ENCODE measurements at places on chromosomes 6 and 20. TPM values are rescaled to one million over a fixed set of nuclear protein-coding genes. Genes with fewer than 3 reads are reported as not detected.

- peak; percentile 37 for DNase-seq
Observed at GRCh38 chr20:25309395-25310267, 61.7 kb downstream of the PYGB start.

- no peak for DNase-seq
Observed at GRCh38 chr6:108621117-108621516, 60.4 kb downstream of the FOXO3 start.

DNA sequence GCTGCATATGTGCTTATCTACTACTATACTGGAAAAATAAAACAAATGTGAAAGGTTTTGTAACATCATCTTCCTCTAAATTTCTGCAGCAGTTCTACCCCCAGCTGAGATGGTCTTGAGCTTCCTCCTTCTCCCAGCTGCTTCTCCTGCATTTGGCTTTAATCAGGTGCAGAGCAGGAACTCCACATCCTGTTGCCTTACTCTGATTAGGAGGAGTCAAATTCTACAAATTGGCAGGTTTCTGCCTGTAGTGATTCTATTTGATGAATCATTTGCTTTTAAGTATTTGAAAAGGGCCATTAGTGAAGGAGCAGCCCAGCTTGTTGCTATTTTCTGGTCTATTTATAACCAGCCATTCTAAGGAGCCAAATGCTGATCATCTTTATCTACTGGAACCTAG is 224.5 kb downstream of the GMDS start:
- DNase-seq, result no peak

GRCh38 chr6:139595183-139595582 is 220.7 kb upstream of the CITED2 start:
- DNase-seq, result no peak

GRCh38 chr6:119894811-119895210 is 545.2 kb upstream of the MAN1A1 start:
- DNase-seq, result no peak

- no peak for DNase-seq
Observed at GRCh38 chr6:159047891-159048685, 3.3 kb upstream of the TAGAP start.

GRCh38 chr6:93266116-93266817 is 153.1 kb downstream of the EPHA7 start:
- DNase-seq, result no peak

DNA sequence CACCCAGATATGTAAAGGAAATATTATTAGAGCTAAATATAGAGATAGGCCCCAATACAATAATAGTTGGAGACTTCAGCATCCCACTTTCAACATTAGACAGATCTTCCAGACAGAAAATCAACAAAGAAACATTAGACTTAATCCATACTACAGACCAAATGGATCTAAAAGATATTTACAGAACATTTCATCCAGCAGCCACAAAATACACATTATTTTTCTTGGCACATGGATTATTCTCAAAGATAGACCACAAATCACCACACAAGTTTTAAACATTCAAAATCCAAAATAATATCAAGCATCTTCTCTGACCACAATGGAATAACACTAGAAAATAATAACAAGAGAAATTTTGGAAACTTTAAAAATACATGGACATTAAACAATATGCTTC is 1159.1 kb upstream of the CITED2 start:
- DNase-seq, result no peak

- no peak for DNase-seq
Observed at GRCh38 chr6:139325125-139325524, 33.3 kb upstream of the TXLNB start.

DNA sequence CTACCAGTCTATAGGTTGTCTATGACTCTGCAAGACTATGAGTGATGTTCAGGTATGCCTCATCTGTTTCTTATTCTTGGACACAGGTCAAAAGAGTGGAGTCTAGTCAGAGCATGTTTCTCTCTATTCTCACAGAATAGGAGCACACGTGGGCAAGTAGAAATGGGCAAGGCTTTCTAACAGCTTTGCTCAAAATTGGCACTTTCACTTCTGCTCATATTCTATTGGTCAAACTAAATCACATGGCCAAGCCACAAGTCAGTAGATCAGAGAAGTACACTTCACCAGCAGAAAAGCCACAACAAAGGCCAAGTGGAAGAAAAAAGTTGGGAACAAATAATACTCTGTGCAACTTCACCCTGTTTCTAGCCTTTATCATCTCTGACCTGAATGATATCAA is 354.5 kb upstream of the SYNCRIP start:
- no peak for DNase-seq

GRCh38 chr6:124866040-124866439 is 96.2 kb upstream of the RNF217 start:
- no peak for DNase-seq

DNA sequence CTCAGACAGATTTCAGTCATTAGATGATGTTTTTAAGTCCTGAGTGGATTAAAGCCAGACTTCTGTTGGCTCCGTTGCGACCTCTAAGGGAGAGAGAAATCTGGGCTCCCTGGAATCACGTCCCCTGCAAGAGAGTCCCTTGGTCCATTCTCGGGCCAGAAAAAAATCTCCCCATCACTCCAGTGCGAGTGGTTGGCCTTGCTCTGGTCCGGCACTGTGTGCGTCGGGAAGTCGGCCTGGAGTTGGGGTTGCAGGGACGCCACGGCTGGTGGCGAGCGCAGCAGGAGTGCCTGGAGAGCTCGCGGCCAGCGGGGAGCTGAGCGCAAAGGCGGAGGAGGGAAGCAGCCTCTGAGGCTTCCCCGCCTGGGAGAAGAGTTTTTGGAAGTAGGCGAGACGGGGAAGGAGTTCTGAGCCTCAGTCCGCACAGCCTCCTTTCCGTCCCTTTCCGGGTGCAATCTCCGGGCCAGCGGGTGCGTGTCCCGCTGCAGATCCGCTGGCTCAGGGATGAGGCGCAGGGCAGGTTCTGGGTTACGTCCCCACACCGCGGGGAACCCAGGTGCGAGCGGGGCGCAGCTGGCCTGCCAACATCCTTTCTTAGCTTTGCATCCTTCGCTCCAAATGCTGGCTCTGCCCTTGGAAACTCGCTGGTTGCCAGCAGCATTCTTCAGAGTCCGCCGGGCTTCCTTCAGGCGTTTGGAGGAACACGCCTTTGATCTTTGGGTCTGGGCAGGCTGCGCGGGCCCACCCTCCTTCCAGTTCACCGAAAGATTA is 6.8 kb downstream of the TCF21 start:
- no peak for DNase-seq

- no peak for DNase-seq
Observed at GRCh38 chr6:168574075-168574698, 133.2 kb downstream of the SMOC2 start.

DNA sequence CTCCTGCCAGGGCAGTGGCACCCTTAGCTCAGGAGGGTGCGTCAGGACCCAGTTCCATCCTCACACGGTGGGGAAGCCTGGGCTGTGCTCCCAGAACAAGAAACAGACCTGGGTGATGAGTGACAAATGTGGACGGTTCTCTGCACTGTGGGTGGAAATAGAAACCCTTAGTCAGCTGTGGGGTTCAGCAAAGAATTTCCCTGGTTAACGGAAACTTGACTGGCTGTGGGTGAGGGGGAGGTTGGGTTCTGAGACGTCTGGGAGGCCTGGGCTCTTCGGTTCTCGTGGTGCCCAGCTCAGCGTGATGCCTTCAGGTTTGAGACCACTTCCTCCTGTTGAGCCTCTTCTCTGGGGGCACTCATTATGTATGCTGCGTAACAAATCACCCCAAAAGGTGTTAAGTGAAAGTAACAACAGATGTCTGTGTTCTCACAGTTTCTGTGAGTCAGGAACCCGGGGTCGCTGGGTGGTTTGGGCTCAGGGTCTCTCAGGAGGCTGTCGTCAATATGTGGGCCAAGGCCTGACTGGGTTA is 53.1 kb upstream of the FAM83D start:
- peak; percentile 76 for DNase-seq

GRCh38 chr6:144895313-144896278 is 610.5 kb downstream of the UTRN start:
- no peak for DNase-seq

DNA sequence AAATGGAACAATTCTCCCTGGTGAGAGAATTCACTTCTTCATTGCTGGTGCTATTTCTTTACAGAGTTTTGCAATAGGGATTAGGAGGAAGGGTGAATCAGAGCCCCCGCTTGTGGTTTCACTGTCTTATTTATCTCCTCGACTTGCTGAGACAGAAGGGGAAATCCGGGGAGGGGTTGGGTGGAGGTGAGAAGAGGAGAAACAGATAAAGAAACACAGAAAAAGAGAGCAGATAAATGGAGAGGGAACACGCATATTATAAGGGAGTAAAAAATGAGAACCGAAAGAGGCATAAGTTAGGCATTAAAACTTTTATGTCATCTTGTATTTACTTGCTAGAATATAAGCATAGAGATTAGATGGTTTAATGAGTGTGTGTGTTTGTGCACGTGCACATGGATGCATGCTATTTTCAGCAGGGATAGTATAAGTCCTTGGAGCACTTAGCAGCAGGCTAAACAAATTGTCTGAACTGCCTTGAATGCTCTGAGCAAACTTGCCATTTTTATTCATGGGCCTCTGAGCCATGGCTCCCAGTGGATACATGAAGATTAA is 105.0 kb downstream of the OLIG3 start:
- DNase-seq, result peak; percentile 62

GRCh38 chr6:142756215-142756630 is 188.8 kb downstream of the HIVEP2 start:
- DNase-seq, result no peak

DNA sequence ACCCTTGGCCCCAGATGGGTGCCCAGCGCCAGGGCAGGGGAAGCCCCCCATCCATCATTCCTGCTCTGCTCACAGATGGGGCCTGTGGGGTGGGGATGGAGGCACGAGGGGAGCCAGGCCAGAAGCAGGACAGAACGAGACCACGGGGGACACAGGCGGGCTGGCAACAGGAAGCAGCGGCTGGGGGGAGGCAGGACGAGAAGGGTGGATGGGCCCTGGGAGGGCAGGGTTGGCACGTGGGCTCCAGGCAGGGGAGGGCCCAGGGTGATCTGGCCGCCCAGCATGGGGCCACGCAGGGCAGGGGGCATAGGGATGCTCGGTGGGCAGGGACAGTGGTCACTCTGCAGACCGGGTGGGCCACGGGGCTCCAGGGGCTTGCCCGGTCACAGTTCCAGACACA is 41.6 kb downstream of the KCNQ2 start:
- DNase-seq, result no peak

GRCh38 chr6:150079604-150080003 is 10.7 kb upstream of the ULBP3 start:
- peak; percentile 56 for DNase-seq

DNA sequence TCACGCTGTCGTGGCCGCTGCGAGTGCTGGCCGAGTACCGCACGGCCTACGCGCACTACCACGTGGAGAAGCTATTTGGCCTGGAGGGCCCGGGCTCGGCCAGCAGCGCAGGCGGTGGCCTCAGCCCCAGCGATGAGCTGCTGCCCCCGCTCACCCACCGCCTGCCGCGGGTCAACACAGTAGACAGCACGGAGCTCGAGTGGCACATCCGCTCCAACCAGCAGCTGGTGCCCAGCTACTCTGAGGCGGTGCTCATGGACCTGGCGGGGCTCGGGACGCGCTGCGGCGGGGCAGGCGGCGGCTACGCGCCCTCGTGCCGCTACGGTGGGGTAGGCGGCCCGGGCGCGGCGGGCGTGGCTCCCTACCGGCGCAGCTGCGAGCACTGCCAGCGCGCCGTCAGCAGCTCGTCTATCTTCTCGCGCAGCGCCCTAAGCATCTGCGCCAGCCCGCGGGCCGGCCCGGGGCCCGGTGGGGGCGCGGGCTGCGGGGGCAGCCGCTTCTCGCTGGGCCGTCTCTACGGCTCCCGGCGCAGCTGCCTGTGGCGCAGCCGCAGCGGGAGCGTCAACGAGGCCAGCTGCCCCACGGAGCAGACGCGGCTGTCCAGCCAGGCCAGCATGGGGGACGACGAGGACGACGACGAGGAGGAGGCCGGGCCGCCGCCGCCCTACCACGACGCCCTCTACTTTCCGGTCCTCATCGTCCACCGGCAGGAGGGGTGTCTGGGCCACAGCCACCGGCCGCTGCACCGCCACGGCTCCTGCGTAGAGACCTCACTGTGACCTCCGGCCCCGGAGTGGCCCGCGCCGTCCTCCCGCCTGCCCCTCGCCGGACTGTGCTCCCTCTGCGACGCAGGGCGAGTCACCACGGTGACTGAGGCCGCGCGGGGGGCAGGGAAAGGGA is 5.7 kb downstream of the TMEM151B start:
- DNase-seq, result no peak

DNA sequence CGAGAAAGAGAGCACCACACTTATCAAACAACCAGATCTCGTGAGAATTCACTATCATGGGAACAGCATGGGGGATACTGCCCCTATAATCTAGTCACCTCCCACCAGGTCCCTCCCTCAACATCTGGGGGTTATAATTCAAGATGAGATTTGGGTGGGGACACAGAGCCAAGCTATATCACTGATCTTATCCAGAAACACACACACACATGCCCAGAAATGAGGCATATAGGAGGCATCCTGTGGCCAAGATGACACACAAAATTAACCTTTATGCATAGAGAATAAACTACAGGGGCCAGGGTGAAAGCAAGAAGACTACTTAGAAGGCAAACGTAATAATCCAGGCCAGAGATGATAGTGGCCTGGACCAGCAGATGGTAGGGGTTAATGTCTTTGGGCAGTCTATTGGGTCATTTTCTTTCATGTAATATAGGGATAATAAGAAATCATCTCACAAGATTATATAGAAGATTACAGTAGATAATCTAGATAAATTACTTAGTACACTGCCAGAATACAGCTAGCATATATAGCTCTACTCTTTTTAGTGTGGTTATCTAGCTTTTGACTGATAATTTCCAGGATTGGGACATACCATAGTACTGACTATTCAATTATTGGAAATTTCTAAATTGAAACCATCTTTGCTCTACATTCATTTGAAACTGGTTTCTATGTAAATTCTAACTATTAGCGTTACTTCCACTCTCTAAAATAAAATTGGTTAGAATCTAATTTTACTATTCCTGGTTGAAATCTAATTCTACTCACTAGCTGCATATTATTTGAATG is 20.0 kb downstream of the RNF144B start:
- no peak for DNase-seq

Gene PARD6B
- 5.5 TPM for total RNA-seq

Gene SH3BGRL2
- total RNA-seq, result 0.64 TPM

Gene TNXB
- 4.9 TPM for total RNA-seq

Gene ASF1A
- 46.1 TPM for total RNA-seq

Gene OPN5
- total RNA-seq, result not detected

Gene PROKR2
- not detected for total RNA-seq

Gene MLIP
- not detected for total RNA-seq

Gene GNAS-AS1
- 0.68 TPM for total RNA-seq

Gene ZMYND8
- total RNA-seq, result 25.8 TPM

Gene ESR1
- 0.15 TPM for total RNA-seq

Gene ULBP3
- total RNA-seq, result 1.6 TPM
